ENCODE measurements at places on chromosomes 13 and 19. TPM values are rescaled to one million over a fixed set of nuclear protein-coding genes. Genes with fewer than 3 reads are reported as not detected.

- DNase-seq, result peak; percentile 41
These were observed 904.8 kb upstream of the PCDH20 start for GRCh38 chr13:62320129-62321108.

GRCh38 chr13:33721724-33722123 lies 96.2 kb upstream of the RFC3 start:
- no peak for DNase-seq

GPR12 gene
- not detected for total RNA-seq

- peak; percentile 88 for DNase-seq
These were observed 15.2 kb upstream of the TLE6 start for GRCh38 chr19:2962018-2962670.

ZNF730 gene
- 4.3 TPM for total RNA-seq

ZNF563 gene
- total RNA-seq, result 0.14 TPM
